ENCODE measurements at places on chromosomes 6 and 20.

GRCh38 chr6:124973780-124974179, 11.5 kb downstream of the RNF217 start:
- no peak for DNase-seq

DNA sequence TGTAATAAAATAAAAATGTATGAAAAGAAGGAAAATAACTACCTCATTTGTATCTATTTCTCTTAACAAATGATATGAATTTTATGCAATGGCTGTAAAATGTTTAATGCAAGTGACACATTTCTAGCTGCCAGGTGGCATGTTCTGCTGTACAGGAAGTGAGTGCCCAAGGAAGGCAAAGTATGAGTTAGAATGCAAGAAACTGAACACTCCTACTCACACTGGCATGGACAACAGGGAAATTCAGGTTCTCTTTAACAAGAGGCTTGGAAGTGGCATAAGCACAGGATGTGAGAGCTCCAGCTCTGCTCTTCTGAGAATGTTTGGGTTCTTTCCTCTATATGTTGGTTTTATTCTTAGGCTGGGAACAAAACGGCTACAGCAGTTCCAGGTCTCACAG, 20.4 kb upstream of the LAMA4 start:
- no peak for DNase-seq

- DNase-seq: no peak
Measured at GRCh38 chr20:23367770-23368169, 5.8 kb downstream of the GZF1 start.

DNA sequence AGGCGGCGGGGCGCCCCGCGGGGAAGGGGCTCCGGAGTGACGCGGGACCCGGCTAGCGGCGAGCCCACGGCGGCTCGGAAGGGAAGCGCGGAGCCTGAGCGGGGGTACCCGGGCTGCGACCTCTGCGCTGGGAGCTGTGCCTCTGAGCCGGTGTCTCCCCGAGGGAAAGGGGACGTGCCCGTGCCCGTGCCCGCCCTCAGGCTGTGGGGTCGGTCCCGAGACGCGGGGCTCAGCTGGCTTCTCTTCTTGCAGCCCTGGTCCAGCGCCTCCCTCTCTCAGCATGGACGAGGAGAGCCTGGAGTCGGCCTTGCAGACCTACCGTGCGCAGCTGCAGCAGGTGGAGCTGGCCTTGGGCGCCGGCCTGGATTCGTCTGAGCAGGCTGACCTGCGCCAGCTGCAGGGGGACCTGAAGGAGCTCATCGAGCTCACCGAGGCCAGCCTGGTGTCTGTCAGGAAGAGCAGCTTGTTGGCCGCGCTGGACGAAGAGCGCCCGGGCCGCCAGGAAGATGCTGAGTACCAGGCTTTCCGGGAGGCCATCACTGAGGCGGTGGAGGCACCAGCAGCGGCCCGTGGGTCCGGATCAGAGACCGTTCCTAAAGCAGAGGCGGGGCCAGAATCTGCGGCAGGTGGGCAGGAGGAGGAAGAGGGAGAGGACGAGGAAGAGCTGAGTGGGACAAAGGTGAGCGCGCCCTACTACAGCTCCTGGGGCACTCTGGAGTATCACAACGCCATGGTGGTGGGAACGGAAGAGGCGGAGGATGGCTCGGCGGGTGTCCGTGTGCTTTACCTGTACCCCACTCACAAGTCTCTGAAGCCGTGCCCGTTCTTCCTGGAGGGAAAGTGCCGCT, 686 bp downstream of the ZGPAT start:
- DNase-seq: no peak

DNA sequence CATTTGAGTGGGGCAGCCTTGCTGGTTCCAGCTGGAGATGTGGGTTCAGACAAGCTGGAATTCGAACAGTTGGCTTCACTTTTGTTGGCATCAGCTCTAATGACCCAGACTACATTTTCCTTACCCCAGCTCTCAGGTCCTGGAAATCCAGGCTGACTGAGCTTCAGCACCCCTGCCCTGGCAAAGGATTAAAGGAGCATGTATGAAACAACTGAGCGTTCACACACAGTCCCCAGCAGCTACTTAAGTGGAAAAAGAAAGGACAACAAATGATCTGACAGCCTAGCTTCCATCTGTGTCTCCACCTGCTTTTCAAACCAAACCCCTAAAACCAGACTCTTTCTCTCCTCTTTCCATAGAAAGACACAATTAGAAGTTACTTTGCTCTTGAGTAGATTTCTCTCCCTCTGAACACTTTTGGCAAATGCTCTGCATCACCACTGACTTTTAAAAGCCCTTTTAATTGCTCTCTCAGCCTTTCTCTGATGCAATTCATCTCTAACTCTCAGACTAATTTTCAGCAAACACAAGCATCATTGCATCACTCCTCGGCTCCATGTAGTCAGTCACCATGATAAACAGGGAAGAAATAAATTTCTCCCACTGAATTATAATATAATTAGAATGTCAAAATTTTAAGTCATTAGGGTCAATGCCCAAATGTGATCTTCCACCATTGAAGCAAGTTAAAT, 28.1 kb downstream of the ROS1 start:
- DNase-seq: no peak

- no peak for DNase-seq
Measured at GRCh38 chr6:64590965-64591675, 955.5 kb downstream of the PHF3 start.

- no peak for DNase-seq
Measured at GRCh38 chr6:143394389-143394788, 56.1 kb downstream of the ADAT2 start.

- DNase-seq: no peak
Measured at GRCh38 chr6:3620389-3620788, 131.1 kb downstream of the PXDC1 start.

- no peak for DNase-seq
Measured at GRCh38 chr6:128156321-128157111, 255.7 kb upstream of the THEMIS start.

DNA sequence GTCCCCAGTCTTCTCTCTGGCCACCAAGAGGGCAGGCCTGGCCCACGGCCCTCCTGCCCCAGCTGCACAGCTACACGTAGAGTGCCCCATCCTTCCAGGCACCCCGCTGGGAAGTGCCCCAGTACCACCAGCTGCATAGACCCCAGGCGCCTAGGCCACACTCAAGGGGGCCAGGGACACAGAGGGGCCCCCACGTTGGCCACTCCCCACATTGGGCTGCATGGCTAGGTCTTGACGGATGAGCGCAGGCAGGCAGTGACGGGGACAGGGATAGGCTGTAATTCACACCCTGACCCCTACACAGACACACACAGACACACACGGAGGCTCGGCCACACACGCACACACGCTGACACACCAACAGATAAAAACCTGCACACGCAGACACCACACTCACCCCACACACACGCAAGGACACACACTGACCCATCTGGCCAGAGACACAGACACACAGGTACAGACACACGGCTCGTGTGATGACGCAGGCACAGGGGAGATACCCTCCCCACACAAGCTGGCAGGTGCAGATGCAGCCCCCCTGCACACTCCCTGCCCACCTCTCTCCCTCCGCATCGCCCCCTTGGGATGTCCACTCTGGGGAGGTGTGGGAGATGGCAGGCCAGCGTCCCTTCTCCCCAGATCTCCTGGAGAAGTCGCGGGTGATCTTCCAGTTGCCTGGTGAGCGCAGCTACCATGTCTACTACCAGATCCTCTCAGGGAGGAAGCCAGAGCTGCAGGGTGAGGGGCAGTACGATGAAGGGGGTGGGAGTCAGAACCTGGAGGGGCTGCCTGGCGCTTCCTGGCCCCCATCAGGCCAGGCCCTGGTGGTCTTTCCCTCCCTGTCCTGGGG, 30.0 kb downstream of the MYH7B start:
- DNase-seq: no peak

DNA sequence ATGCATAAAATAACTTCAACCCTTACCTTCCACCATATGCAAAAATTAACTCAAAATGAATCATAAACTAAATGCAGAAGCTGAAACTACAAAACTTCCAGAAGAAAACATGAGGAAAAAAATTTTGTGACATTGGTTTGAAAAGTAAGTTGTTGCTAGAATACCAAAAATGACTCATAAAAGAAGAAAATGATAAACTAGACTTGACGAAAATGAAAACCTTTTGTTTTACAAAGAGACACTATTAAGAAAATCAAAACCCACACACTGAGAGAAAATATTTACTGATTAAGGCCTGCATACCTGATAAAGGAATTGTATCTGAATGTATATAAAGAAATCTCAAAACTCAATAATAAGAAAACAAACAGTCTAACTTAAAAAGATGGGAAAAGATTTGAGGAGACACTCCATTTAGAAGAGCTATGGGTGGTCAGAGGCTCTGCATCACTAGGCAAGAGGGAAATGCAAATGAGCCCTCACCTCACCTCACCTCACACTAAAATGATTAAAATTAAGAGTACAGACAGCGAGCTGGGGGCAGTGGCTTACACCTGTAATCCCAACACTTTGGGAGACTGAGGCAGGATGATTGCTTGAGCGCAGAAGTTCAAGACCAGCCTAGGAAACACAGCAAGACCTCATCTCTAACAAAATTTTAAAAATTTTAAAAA, 97.6 kb upstream of the CST7 start:
- DNase-seq: no peak

GRCh38 chr6:125953502-125953875, 3.1 kb upstream of the HINT3 start:
- no peak for DNase-seq

DNA sequence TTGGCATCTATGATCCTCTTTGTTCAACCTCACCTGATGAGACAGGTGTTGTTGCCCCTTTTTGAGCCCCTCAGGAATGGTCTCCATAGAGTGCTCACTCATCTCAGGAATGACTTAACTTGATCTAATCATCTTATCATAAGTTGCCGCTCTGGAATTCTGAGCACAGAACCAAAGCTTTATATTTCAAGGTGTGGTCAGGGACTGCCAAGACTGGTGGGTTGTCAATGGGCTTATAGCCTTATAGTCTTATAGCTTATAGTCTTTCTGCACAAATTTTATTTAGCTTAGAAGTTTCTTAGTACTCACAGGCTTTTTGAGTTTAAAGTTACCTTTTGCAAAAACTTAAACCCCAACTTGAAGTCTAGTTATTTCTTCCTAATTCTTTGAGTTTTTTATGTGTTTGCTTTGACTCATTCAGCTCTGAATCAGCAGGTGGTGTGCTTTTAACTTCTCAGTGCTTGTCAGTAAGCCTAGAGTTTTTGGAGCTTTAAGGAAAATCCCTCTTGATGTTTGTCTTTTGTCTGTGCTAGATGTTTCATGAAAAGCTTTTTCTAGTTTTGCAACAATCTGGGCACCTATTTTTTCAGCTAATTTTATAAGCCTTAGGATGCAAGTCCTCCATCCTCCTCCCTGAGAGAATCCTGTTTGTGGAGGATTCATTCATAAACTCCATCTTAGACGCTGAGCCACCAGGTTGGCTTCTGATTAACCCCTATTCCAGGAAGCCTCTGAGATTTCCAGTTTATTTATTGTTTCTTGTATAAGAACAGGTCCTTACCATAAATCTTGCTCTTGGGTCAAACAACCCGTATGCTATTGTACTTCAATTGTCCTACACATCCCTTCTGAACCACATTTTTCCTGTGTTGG, 72.3 kb upstream of the SSTR4 start:
- DNase-seq: no peak

DNA sequence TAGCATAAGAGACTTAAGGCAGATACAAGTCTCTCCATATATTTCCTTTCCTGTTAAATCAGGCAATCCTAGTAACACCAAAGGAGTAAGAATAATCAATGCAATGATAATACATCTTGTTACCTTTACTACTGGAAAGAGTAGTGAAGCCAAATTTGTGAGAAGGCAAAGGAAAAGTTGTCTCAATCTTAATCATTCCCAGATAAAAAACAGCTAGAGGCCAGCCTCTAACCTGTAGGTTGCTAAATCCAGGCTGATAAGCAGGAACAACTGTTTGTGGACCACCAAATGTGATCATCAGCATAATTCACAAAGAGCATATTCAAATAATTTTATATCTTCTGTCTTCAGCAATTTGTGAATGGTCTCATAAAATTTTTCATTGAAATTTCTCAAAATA, 189.2 kb upstream of the ADGRB3 start:
- no peak for DNase-seq

DNA sequence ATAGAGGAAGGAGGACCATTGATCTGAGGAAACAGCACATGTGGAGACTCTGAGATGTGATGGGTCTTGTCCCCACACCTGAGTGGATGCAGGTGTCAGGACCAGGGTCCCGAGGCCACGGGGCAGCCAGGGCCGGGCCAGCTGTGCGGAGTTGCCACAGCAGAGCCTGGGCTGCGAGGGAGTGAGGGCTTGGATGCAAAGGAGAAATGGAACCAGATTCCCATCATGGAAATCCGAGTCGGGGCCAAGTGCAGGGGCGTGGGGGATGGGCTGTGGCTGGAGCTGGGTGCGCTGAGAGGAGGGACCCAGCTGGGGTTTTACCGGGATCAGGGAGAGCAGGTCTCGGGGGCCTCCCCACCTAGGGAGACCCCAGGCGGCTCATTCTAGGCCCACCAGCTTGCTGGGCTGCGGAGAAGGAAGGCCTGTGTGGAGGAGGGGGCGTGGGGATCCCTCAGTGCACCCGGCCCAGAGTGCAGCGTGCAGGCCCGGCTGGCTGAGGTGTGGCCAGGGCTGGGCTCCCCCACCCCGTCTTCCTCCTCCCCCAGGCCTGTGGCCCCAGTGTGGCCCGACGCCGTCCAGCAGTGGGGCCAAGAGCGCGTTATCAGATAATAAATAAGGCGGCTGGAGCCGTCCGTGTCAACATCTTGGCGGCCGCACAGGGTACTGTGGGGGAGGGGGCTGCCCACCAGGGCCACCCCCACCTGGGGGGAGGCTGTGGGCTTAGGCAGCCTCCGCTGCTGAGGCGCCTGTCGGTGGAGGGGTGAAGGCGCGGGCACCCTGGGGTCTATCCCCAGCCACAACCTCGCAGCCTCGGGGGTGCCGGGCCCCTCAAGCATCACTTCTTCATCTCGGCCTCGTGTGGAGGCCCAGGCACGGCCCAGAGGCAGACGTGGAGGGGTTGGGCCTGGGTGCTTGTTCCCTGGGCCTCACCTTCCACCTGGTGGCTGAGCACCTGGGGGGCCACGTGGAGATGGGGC, 17.2 kb downstream of the GATA5 start:
- DNase-seq: no peak

DNA sequence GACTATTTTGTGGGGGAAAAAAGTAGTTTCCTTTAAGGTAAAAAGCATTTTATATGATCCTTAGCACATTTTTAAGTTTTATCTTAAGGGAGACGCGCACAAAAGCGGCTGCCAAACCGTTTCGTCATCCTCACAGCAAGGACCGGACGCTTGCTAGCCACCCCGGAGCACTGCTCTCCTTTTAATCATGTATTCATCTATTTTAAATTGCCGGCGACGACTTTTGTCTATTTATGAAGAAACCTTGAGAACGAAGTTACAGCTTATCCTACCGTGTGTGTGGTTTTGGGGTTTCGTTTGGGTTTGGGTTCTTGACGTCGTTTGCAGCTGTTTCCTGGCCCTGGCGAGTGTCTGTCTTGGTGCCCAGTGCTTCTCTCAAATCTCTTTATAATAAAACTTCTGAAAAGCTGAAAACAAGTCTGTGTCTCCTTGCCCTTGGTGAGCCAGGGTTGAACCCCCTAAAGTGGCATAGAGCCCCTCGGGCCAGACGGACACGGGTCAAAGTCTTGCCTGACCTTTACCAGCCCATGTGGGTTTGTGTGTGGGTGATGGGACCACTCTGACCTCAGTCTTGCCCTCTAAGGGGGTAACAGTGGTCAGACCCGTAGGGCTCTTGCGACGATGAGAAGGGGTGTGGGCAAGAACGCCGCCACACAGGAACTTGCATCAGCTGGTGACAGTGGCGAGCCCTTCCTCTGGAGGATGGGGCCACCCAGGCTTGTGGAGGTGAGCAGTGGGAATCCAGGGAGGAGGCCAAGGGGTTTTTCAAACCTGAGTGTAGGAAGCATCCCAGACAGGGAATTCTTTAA, 117.6 kb downstream of the JPH2 start:
- DNase-seq: peak; percentile 84
